ENCODE measurements at places on chromosomes 16 and 17.

GRCh38 chr17:76474238-76474637 lies 6.8 kb downstream of the AANAT start:
- DNase-seq: no peak

DNA sequence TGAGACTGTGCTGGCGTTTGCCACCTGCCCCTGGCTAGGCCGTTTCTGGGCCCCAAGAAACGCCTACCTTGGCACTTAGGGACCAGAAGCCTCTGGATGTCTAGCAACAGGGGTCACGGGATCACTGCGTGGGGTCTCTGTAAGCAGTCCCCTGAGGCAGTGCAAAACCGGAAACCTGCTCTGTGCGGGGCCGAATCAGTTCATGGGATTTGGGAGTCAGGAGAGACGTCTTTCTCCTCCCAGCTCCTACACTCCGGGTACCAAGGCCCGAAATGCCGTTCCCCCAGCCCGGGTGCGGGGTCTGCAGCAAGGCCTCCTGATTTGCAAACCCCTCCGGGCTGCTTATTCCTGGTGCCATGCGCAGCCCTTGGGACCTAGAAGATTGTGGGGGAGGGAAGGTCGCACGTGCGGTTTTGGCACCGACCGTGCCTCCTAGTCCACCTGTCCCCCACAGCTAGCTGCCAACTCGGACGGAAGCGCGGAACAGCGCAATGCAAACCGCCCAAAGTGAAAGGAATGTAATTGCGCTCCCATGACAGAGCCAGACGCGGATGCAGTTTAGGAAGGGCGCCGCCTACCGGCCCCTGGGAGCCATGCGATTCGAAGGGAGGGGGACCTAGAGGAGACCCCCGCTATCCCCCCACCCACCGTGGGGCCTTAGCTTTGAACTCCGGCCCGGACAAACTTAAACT lies 6.5 kb downstream of the IRX5 start:
- DNase-seq: no peak

- DNase-seq: no peak
Observed at GRCh38 chr16:2720064-2720457, at the start of gene PRSS27. Gene PRSS27, minus strand, starts transcription at chr16:2720224. Its CDS starts 64 bp downstream, at chr16:2720160.

- no peak for DNase-seq
Observed at GRCh38 chr17:41739661-41740352, 5.4 kb upstream of the HAP1 start.

- DNase-seq: no peak
Observed at GRCh38 chr16:67865318-67865717, 7.5 kb upstream of the EDC4 start.

DNA sequence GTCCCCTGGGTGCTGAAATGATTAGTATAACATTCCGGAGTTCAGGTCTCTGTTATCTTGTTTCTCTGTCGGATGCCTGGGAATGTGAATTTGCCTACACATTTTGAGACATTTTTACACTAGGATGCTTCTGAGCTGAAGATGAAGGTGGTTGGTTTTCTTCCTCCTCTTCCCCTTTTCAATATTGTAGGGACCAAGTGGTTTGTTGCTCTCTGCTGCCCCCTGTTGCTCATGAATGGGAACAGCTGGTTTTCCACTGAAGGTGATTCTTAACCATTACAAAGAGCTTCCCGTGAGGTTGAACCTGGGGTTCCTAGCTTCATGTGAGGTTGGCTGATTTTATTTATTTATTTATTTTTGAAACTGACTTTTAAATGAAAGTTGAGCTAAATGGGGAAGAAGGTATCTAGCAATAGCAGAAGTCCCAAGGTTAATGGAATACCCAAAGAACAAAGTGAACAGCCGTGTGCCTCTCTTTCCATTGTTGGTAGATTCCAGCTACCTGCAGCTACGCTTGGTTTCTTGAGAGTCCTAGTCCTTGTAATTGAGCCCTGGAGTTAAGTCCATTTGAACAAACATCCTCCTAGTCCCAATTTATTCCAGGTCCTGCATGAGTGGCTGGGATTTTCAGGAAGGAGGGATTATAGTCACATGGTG lies 983.9 kb upstream of the EEF2KMT start:
- no peak for DNase-seq

DNA sequence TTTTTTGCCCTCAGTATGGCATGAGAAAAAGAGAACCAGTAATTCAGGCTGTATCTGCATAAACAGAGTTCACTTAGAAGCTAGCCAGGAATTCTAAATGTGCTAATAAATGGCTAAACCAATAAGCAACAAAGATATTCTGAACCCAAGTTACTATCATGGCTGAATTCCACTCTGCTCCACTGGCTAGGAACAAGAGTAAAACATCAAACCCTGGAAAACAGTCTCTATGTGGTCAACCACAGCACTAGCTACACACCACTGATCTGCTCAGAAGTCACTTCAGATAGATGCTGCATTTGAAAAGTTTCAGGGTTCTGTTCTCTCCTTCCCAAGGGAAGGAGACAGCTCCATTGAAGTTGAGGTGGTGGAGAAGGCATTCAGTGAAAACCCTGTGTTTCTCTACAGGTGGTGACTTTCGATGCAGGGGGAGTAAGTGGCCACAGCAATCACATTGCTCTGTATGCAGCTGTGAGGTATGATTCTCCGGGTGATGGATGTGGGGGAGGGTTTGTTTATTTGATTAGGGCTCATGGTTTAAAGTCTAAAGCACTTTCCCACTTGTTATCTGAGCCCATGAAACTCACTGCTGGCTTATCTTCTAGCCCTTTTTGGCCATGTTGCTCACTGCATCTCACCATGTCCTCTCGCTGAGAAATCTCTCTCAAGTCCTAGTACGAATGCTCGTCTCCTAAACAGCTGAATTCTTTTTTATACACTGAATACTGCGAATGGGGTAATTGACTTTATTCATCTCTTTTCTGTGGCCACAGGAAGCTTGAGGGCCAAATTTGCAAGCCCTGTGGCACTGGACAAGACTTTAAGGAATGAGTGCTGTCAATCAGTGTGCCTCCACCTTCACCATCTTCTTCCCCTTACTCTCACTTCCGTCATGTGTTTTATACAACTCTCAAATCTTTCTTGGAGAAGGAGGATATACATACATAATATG lies 39.9 kb downstream of the CENPV start:
- DNase-seq: no peak

- DNase-seq: no peak
Observed at GRCh38 chr16:66387817-66388332, 21.4 kb downstream of the CDH5 start.

DNA sequence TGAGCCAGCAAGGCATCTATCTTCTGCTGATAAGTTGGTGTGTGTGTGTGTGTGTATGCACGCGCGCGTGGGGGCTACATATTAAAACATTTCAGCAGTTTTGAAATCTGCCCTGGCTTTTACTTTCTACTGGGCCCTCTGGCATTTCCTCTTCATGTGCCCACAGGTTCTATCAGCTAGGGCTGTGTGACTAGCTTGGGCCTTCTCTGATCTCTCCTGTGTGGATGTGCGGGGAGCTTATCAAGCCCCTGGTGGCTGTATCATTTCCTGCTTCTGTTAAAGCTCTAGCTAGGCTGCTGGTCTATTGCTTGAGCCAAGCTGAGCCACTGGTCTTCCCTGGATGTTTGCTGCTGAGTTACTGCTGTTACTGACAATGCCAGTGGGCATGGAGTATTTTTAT lies 132.5 kb downstream of the AATF start:
- no peak for DNase-seq

DNA sequence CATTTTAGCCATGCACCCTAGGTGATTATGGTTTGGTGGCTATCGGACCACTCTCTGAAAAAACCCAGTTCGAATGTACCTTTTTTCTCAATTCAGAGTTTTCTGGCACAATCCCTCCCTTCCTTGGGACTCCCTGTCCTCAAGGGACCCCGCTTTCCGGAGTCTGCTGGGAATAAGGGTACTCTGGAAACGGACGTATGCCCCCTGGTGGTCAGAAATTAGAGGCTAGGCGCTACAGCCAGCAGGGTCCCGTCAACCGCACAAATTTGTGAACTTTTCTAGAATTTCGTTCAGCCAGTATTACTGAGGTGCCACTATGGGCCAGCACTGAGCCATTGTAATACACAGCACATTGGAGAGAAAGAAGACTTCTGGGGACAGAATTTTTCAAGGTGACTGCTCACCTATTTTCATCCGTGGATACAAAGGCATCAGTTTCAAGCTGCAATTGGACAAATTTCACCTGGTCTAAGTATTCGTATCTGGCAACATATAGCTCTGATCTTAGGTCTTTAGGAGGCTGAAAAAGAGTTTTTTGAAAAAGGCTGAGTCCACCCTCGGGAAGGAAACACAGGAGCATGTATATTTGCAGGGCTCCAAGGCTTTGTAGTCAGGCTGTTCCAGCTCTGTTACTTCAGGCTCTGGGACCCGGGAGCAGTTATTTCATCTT lies 27.1 kb upstream of the CRYBA1 start:
- DNase-seq: peak; percentile 52

GRCh38 chr16:79687249-79688130 lies 87.0 kb upstream of the MAF start:
- no peak for DNase-seq

DNA sequence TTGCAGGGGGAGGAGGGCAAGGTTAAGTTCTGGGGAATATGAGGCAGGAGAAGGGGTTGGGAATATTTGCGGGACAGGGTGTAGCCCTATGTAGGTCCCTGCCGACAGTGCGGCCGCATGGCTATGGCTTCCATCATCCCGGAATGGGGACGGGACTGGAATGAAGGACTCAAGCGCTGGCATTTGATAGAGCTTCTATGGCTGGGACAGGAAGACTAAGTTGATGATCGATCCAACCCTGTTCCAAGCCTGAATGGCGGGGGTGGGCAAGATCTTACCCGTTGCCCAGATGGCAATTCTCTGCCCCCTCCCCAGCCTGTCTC lies 47.1 kb downstream of the SRCIN1 start:
- no peak for DNase-seq

GRCh38 chr16:66324815-66325515 lies 41.5 kb upstream of the CDH5 start:
- DNase-seq: no peak

DNA sequence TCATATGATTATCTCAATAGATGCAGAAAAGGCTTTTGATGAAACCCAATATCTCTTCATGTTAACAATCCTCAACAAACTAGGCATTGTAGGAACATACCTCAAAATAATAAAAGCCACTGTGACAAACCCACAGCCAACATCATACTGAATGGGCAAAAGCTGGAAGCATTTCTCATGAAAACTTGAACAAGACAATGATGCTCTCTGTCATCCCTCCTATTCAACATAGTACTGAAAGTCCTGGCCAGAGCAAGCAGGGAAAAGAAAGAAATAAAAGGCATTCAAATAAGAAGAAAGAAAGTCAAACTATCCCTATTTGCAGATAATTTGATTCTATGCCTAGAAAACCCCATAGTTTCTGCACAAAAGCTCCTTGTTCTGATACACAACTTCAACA lies 999.2 kb upstream of the GOT2 start:
- no peak for DNase-seq

- DNase-seq: no peak
Observed at GRCh38 chr17:16297367-16298139, 55.7 kb downstream of the CENPV start.

DNA sequence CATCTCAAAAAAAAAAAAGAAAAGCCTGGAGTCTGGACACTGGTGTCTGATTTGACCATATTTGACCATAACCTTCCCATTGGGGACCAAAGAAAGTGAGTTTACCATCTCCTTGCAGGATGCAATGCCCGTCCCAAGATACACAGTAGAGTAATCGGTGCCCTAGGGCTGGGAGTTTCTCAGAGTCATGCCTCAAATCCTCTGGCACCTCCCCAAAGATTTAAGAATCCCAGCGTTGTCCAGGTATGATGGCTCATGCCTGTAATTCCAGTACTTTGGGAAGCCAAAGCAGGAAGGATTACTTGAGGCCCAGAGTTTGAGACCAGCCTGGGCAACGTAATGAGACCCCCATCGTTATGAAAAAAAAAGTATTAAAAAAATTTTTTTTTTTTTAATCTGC lies 5.0 kb downstream of the PITPNM3 start:
- no peak for DNase-seq

- no peak for DNase-seq
Observed at GRCh38 chr17:2841606-2842005, 45.4 kb downstream of the RAP1GAP2 start.

GRCh38 chr16:83550183-83550569 lies 257.6 kb upstream of the HSBP1 start:
- no peak for DNase-seq

- no peak for DNase-seq
Observed at GRCh38 chr17:12821376-12821940, 32.2 kb downstream of the ARHGAP44 start.

DNA sequence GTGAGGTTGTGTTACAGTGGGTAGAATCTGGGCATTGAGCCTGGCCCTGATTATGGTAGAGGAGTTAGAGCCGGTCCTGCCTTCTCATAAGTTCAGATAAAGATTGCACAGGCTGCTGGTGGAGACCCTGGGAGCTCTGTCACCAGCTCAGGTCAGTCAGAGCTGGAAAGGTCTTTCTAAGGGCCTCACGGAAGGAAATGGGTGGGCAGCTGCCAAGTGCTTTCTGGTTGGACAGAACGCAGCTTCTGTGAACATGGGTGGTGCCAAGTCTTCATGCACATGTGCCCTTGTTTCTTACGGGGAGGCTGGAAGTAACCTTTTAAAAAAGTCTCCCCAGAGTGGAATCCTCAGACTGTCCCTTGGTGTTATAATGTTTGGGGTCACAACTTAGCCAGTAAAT lies 14.9 kb downstream of the ALKBH5 start:
- no peak for DNase-seq

GRCh38 chr17:14330492-14330962 lies 29.6 kb downstream of the HS3ST3B1 start:
- DNase-seq: no peak

GRCh38 chr17:32211671-32212070 lies 54.0 kb upstream of the RHBDL3 start:
- no peak for DNase-seq

DNA sequence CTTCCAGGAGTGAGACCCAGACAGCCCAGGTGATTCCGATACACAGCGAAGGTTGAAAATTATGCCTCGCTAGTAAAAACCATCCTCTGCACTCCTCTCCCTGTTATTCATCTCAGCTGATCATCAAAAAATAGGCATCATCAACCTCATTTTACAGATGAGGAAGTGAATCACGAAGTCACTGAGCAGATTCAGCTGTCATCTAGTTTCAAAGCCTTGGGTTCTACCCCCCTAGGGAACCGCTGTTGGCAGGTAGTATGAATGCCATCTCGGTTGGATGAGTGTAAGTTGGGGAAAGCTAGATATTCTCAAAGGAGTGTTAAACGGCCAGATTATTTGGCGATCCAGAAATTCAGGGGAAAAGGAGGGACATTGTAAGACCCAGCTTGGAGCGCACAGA lies 2.0 kb downstream of the CRYM start:
- DNase-seq: no peak

All from T-helper 2 cell (primary cell).